ENCODE measurements at places on chromosomes 12 and 14. TPM values are rescaled to one million over a fixed set of nuclear protein-coding genes. Genes with fewer than 3 reads are reported as not detected.

DNA sequence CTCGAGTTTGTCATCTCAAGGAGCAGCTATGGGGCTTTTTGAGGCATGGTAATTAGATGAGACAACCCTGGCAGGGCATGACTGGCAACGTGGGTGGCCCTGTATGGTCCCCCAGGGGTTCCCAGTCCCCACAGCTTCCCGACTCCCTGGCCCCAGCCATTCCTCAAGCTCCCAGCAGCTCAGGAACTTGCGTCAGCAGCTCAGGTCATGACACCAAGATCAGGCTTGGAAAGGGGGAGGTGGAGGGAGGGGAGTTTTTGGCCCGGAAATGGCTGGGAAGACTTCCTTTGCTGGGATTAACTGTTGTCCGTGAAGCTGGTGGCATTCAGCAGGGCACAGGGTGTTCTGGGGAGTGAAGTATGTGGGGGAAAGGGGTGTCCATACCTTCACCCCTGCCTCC, 10.4 kb upstream of the NRIP2 start:
- peak overlapping the region; percentile 33 for H3K4me3 ChIP-seq
- no peaks in the 10 kb centered on the region for H3K36me3 ChIP-seq
- H3K4me1 ChIP-seq = peaks cover 25% of the 10 kb centered on the region
- DNase-seq = peak; percentile 90

DNA sequence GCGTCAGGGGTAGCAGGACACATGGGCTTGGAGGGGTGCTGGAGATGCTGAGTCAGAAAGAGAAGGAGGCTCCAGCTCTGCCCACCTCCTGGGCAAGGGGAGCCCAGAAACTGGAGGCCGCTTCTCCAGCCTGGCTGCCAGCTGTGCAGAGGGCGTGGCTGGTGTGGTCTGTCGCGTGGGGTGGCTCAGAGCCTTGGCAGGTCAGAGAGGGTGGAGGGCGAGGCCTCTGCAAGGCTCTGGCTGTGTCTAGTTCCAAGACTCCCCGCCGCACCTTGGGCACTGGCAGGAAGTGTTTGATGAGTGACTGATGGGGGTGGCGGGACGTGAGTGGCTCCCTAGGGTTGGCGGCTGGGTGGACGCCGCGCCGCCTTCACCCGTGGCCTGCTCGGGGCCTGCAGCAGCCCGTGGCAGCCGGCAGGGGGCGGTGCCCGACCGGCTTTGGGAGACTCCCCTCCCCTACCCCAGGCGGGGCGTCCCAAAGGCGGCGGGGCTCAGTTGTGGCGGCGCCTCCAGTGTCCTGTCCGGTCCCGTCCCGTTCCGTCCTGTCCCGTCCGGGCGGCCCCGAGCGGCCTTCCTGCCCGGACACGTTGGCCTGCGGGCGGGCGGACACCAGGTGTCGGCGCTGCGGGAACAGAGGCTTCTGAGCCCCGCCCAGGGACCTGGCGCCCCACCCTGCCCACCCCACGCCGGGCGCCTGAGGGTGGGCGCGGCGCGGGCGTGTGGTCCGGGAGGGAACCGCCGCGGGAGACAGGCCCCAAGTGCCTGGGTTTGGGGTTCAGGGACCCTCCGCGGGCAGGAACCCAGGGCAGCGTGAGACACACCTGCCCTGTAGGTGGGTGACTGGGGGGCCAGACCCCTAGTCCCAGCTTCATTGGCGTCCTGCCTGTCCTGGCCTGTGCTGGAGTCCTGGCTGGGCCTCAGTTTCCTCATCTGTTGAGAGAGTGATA, 39.7 kb downstream of the KRT80 start:
- peak overlapping the region; percentile 64 for H3K4me3 ChIP-seq
- H3K36me3 ChIP-seq = no peaks in the 10 kb centered on the region
- H3K27ac ChIP-seq = no peak overlapping the region
- H3K4me1 ChIP-seq = peaks cover 19% of the 10 kb centered on the region

- H3K4me3 ChIP-seq = no peak overlapping the region
- H3K27me3 ChIP-seq = peaks cover 5% of the 10 kb centered on the region
- no peaks in the 10 kb centered on the region for H3K36me3 ChIP-seq
- no peak for DNase-seq
- H3K4me1 ChIP-seq = no peaks in the 10 kb centered on the region
Measured at GRCh38 chr12:68121143-68121542, 38.4 kb downstream of the IFNG start.

- H3K27ac ChIP-seq = no peak overlapping the region
- DNase-seq = peak; percentile 41
- no peaks in the 10 kb centered on the region for H3K36me3 ChIP-seq
- H3K27me3 ChIP-seq = no peaks in the 10 kb centered on the region
- H3K4me1 ChIP-seq = peaks cover 7% of the 10 kb centered on the region
- H3K4me3 ChIP-seq = no peak overlapping the region
Measured at GRCh38 chr14:31411218-31411727, 9.1 kb downstream of the HEATR5A start.

- H3K27me3 ChIP-seq = peaks cover 11% of the 10 kb centered on the region
- H3K36me3 ChIP-seq = peaks cover 8% of the 10 kb centered on the region
- peak overlapping the region; percentile 93 for H3K4me3 ChIP-seq
- peaks cover 41% of the 10 kb centered on the region for H3K4me1 ChIP-seq
Measured at GRCh38 chr12:42588524-42589464, 752 bp downstream of the PRICKLE1 start.

DNA sequence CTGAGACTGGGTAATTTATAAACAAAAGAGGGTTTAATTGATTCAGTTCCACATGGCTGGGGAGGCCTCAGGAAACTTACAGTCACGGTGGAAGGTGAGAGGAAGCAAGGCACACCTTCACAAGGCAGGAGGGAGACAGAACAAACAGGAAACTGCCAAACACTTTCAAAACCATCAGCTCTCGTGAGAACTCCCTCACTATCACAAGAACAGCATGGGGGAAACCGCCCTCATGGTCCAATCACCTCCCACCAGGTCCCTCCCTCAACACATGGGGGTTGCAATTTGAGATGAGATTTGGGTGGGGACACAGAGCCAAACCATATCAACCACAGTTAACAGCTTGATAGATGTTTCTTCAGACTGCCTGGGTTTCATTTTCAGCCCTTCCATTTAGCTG, 6.2 kb upstream of the GNPNAT1 start:
- no peak overlapping the region for H3K4me3 ChIP-seq
- H3K4me1 ChIP-seq = peaks cover 19% of the 10 kb centered on the region
- no peaks in the 10 kb centered on the region for H3K27me3 ChIP-seq
- no peak for DNase-seq
- no peaks in the 10 kb centered on the region for H3K36me3 ChIP-seq

DNA sequence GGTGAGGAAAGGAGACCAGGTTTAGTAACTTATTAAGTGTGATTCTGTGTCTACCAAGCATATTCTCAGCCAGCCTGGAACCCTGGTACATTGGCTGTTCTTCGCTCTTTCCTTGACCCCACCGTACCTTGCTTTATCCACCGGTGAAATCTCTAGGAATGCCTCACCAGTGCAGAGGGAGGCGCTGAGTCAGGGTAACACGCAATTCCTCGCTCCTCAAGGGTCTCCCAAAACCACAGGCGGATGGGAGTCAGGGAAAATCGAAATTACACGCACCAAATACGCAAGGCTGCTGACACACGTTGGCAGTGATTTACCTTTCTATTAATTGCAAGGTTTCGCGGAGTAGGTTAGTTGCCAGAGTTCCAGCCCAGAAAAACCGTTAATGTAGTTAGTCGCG, 845 bp downstream of the L3HYPDH start:
- peak; percentile 66 for DNase-seq
- H3K36me3 ChIP-seq = peaks cover 18% of the 10 kb centered on the region
- peaks cover 46% of the 10 kb centered on the region for H3K4me1 ChIP-seq
- peak overlapping the region; percentile 80 for H3K4me3 ChIP-seq

- H3K4me1 ChIP-seq = peaks cover 3% of the 10 kb centered on the region
- no peaks in the 10 kb centered on the region for H3K36me3 ChIP-seq
- H3K4me3 ChIP-seq = no peak overlapping the region
- no peak overlapping the region for H3K27ac ChIP-seq
Measured at GRCh38 chr14:94217116-94217515, 43.0 kb downstream of the PPP4R4 start.

Gene SLC5A8
- not detected for total RNA-seq

Gene WASHC4
- 124 TPM for total RNA-seq

Gene CALCOCO1
- 167 TPM for total RNA-seq

Gene CMA1
- not detected for total RNA-seq
